ENCODE measurements at places on chromosomes 7 and 10.

- DNase-seq = no peak
Observed at GRCh38 chr7:34245246-34245645, 339.9 kb downstream of the BMPER start.

- no peak for DNase-seq
Observed at GRCh38 chr7:157402911-157403534, 66.2 kb downstream of the DNAJB6 start.

- no peak for DNase-seq
Observed at GRCh38 chr10:80501913-80502521, 35.7 kb upstream of the SH2D4B start.

- DNase-seq = no peak
Observed at GRCh38 chr7:37455081-37455480, 6.4 kb upstream of the ELMO1 start.

DNA sequence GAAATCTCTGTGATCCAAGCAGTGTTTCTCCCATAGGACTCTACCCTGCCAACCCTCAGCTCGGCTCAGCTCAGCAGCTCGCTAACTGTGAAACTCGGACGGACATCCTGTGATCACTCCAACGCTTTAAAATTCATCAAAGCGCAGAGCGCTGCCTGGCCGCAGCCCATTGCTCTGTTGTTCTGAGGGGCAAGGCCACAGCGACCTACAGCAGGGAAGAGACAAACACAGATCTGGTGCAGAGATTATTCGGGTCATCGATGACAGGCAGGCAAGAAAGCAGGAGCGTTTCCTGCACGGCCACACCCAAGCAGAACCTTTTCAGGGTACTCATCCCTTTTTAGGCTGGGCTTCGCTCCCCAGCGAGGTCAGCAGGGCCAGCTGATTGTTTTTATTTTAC, 72.1 kb downstream of the INSIG1 start:
- DNase-seq = peak; percentile 49
